NCI-H1105 treated with DMSO at 0.1 percent for 48 hours (cell line): ENCODE measurements at places on chromosomes 5 and 9.
A peak's percentile ranks its signal among the peaks of the same experiment; 100 is the strongest.

- DNase-seq = no peak
These were observed 132.8 kb upstream of the DPYSL3 start for GRCh38 chr5:147642666-147643065.

GRCh38 chr5:154196281-154196680 is 5.7 kb downstream of the GALNT10 start:
- no peak for DNase-seq

DNA sequence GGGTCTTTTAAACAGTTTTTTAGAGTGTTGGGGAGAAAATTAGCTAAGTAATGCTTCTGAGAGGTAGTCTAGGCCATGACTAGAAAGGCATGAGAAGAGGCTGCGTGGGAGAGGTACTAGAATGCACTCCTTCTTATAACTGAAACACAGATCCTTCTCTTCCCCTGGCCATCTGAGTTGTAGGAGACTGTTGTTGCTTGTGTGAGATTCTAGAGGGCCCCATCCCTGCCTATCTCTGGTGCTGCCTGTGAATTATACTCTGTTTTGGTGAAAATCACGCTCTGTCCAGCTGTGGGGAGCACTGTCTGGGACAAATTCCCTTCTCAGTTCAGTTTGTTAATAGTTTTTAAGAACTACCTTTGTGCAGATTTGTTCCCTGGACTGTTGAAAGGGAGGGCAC is 37.5 kb downstream of the MAP1B start:
- DNase-seq = no peak

DNA sequence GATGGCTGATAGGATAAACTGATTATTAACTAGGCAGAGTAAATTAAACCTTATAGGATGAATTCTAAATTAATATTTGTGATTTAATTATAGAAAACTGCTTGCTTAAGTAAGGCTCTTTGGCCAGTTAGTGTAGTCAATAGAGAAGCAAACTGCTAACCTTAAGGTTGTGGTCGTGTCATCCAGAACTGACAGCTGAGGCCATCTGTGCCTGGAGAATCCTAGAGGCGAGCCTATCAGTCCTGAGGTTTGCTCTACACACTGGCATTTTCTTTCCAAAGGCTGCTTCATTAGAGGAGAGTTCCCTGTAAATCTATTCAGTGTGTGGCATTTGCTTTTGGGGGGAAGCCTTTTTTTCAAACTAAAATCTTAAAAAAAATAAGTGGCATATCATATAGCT is 169.2 kb downstream of the MEF2C start:
- DNase-seq = no peak

DNA sequence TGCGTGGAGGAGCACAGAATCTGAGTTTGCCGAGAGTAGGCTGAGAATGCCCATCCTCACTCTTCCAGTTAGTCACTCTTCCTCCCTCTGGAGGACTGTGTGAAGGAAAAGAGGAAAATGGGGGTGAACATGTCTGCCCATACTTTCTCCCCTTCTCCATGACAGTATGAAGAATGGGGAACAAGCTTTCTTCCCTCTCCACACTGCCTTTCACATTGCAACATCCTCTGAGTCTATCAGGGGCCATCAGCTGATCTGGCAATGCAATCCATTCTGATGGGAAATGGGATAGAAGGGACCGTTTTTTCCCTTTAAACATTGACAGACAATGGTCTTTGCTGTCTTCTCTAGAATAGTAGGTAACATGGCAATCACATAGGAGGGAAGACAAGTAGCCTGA is 56.8 kb downstream of the UGCG start:
- DNase-seq = no peak

DNA sequence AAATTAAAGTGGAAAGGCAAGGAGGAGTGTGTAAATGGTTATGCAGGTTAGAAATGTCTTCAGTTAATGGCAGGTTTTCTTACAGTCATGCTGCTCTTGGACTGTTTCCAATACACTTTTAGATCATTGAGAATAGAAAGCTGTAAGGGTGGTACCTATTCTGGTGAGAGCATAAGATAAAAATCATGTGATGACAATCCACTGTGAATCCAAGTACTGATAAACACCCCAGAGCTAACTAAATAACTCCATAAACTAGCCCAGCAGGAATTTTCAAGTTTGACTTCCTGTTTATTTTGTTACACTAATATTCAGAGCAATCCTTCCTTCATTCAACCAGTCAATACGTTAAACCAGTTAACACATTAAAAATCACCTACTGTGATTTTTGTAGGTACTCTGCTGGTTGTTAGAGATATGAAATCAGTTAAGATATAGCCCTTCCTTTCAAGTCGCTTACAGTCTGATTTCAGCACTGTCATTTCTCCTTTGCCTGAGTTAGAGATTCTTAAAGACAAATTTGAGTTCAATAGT is 22.6 kb downstream of the VCAN start:
- DNase-seq = no peak

DNA sequence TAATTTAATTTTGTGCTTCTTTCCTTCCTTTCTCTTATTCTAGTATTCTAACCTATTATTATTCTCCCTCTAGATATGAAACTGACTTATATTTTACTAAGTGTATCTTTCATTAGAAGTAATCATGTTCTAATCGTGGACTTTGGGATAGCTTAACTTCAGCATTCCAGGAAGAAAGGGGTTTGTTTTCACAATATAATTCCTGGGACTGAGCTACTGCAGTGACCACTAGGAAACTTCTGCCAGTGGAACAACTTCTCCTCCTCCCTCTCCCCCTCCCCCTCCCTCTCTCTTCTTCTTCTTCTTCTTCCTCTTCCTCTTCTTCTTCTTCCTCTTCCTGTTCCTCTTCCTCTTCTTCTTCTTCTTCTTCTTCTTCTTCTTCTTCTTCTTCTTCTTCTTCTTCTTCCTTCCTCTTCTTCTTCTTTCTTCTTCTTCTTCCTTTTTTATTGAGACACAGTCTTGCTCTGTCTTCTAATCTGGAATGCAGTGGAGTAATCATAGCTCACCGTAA is 127.9 kb downstream of the NNT start:
- no peak for DNase-seq

DNA sequence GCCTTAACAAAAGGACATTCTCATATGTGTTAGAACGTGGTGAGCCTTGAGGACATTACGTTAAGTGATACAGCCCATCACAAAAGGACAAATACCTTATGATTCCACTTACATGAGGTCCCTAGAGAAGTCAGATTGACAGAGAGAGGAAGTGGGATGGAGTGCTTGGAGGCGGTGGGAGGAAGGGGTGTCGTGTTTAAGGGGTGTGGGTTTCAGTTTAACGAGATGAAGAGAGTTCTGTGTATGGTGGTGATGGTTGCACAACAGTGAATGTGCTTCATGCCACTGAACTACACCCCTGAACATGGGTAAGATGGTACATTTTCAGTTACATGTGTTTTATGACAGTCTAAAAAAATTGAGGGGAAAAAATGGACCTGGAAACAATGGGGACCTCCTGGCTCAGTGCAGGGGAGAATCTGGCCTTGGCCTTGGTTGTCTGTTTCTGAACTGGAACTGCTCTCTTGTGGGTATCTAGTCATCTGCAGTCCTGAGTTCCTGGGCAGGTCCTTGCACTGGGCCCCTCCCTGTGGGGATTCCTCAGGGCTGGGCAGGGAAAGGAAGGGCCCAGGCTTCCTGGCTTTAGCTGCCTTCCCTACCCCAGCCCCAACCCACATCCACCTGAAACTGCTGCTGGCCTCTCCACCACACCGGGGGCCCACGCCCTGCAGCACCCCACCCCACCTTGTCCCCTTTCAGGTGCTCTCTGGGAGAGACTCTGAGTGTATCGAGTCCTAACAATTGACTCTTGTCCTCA is 17.8 kb downstream of the LRRC8A start:
- no peak for DNase-seq

DNA sequence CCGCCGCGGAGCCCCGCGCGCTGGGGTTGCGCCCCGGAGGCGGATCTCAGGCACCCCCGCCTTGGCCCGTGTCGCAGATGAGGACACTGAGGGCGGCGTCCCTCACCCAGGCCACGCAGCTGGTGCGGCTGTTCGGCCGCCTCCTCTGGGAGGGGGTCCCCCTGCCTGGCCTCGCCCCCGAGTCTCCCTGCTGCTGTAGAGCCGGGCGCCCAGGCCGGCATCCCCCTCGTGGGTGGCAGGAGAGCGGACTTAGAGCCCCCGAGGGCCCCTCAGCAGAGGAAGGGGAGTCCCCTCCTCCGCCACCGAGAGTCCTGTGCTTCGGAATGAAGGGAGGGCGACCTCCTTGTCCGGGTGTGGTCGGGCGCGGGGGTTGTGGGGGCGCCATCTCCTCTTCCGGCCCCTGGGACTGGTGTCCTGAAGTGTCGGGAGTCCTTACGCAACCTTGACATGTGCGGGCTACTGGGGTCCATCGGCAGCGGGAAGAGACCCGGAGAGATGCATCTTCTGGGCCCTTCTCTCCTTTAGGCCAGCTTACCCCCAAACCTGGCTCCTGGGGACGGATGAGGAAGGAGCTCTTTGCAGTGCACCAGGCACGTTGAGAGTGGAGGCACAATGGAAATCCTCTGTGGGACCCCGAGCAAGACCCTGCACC is 11.7 kb upstream of the EXOSC2 start:
- DNase-seq = peak; percentile 20

- no peak for DNase-seq
These were observed 138.8 kb upstream of the LMX1B start for GRCh38 chr9:126474786-126475485.

GRCh38 chr5:10624206-10624605 is 60.3 kb downstream of the ANKRD33B start:
- no peak for DNase-seq

- no peak for DNase-seq
These were observed 69.0 kb downstream of the SHC3 start for GRCh38 chr9:89109666-89110065.

DNA sequence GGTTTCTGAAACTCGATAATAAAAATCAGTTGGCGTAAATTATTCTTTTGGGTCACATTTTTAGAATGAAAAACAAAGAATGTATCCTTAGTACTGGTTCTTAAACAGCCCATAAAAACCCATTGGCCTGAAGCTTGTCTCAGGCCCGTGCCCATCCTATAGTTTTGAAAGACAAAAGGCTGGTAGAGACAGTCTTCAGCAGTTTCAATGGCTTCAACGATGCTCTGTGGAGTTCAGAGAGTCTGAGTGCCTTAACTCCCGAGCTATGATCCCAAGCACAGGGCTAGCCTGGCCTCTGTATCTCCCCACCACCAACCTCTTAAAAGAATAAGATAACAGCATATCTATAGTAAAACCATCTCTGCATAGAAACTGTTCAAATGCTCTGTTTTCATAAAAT is 595.0 kb downstream of the CDH12 start:
- no peak for DNase-seq

DNA sequence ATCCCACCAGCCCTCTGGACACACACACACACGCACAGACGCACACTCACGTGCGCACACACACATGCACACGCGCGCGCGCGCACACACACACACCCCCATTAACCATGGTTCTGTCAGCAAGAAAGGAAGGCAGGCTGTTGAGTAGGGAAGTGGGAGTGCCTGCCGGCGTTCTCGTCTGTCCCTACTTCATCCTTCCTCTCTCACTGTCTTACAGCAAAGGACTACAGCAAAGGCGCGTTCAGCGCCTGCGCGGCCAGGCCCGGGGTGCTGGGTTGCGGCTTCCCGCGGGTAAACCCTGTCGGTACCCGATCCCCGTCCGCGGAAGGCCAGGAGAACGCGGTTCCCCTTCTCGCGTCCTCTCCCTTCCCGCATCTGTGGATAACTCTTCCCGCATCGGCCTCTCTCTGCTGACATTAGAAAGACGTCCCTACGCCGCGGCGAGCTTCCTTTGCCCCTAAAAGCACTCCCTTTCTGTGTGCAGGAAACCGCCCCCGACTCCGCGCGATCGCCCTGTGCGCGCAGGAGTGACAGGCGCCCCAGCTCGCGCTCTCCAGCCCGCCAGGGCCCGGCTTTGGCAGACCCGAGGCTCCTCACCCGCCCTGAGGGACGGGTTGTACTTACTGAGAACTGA is 219.2 kb downstream of the AGTPBP1 start:
- DNase-seq = peak; percentile 56
